ENCODE measurements at places on chromosomes 13 and 19. TPM values are rescaled to one million over a fixed set of nuclear protein-coding genes. Genes with fewer than 3 reads are reported as not detected.

DNA sequence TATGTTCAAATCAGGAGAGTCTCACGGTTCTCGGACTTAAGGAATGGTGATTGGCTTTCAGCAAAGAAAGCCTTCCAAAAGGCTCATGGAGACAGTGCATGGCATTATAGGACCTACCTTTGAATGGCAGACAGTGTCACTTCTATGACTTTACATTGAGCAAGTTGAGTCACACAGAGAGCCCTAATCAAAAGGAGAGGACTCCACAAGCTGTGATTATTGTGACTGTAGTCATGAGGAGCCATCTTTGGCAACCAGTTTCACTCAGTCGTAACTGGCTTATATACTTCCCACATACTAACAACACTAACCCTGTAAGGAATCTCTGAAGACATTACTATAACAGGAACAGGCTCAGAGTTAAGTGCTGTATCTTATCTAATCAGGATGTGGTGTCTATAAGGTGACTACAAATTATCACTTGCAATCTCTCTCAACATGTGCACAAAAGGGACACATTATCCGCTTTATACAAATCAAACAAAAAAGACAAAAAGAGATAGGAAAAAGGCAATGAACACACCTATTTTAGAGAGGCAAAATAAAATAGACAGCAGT lies 6.1 kb downstream of the LGALS14 start:
- no peak for DNase-seq

- DNase-seq = no peak
These were observed 111.9 kb upstream of the MLNR start for GRCh38 chr13:49108196-49108595.

DNA sequence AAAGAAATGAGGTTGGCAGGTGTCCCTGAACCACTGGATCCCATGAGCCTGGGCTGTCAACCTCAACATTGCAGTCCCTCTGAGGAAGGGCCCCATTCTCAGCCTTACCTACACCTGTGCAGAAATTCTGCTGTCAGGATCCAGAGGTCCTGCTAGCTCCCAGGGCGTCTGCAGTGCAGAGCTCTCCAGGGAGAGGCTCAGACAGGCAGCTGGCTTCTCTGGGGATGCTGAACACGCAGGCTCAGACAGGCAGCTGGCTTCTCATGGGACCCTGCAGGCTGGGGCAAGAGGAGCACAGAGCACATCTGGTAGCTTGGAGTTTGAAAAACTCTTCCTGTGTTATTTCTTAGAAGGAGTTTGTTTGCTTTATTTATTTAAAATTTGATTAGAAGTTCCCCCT lies 50.9 kb downstream of the TMEM255B start:
- no peak for DNase-seq

DNA sequence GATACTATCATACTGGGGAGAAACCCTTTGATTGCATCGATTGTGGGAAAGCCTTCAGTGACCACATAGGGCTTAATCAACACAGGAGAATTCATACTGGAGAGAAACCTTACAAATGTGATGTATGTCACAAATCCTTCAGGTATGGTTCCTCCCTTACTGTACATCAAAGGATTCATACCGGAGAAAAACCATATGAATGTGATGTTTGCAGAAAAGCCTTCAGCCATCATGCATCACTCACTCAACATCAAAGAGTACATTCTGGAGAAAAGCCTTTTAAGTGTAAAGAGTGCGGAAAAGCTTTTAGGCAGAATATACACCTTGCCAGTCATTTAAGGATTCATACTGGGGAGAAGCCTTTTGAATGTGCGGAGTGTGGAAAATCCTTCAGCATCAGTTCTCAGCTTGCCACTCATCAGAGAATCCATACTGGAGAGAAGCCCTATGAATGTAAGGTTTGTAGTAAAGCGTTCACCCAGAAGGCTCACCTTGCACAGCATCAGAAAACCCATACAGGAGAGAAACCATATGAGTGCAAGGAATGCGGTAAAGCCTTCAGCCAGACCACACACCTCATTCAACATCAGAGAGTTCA lies 12.9 kb upstream of the ZNF470 start:
- DNase-seq = no peak

- DNase-seq = no peak
These were observed 101.3 kb downstream of the VWA8 start for GRCh38 chr13:41859565-41859964.

GRCh38 chr19:56211718-56212117 lies 9.6 kb downstream of the ZSCAN5C start:
- peak; percentile 25 for DNase-seq

GRCh38 chr13:108981407-108981806 lies 352.0 kb downstream of the MYO16 start:
- DNase-seq = no peak

GRCh38 chr13:31204592-31204991 lies 4.8 kb downstream of the B3GLCT start:
- DNase-seq = peak; percentile 58

DNA sequence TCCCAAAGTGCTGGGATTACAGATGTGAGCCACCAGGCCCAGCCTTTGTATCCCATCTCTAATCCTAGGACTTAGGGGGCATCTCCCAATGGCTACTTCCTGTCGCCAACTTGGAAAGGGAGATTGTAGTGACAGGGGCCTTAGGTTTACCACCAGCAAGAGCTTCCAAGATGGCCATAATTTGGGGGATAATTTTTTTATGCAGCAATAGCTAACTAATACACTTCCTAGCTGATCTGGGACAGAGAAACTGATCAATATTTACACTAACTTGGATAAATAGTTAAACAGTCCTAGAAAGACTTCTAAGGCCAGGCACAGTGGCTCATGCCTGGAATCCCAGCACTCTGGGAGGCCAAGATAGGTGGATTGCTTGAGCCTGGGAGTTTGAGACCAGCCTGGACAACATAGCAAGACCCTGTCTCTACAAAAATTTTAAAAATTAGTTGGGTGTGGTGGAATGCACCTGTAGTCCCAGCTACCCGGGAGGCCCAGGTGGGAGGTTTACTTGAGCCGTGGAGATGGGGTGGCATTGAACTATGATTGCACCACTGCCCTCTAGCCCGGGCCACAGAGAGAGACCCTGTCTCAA lies 5.3 kb upstream of the COLGALT1 start:
- DNase-seq = no peak

GRCh38 chr19:6286676-6287075 lies 6.9 kb upstream of the MLLT1 start:
- no peak for DNase-seq

C1QTNF9 gene
- not detected for polyA plus RNA-seq

DNA sequence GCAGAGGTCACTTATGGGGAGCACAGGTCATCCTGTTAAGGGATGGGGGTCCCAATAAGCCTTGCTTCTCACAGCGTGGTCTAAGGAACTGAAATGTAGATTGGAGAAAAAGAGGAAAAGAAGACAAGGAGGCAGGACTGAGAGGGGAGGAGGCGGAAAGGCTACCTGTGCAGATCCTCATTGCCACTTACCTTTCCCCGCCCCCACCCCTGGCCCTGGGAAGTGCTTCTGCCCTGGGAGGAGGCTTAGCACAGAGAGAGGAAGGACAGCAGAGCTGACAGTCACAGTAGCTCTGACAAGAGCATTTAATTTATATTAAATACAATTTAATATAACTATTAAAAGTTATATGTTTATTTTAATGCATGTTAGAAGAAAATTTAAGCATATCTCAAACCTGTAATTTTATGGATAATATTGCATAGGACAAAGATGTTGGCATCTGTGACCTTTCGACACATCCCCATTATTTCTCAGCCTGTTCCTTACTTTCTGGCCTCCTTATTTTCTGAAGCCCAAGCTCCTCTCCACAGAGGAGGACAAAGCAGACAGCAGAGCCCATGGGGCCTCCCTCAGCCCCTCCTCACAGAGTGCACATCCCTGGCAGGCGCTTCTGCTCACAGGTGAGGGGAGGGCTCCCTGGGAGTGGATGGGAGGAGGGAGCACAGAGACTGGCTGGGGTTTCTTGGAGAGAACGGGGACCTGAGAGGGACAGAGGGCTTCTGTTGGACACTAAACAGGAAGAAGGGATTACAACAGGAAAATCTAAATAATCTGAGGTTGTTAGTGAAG lies 23.4 kb downstream of the CEACAM21 start:
- no peak for DNase-seq

DNA sequence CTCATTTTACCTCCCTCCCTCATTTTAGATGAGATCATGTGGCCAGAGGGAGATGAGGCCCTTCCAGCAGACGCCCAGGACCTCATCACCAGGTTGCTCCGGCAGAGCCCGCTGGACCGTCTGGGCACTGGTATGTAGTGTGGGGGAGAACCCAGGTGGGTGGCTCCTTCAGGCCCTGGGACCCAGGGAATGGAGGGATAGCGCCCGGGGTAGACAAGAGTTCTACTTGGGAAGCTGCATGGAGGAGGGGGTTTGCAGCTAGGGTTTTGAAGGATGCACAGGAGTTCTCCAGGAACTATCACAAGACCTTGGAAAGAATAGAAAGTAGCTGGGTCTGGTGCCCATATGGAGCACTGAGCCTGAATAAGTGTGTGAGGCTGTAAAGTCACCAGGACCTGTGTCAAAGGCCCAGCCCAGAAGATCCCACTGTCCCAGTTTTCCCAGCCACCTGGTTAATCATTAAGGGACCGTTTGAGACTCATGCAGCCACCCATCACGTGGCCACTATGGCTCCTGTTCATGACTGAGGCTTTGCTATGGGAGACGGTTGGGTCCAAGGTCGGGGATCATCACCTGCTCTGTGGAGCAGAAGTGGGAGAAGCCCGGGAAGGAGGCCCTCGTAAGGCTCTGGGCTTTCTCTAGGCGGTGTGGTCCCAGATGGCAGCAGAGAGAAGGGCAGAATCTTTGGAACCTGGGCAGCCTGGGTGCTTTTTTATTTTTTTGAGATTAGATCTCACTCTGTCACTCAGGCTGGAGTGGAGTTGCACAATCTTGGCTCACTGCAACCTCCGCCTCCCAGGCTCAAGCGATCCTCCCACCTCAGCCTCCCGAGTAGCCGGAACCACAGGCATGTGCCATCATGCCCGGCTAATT lies 17.0 kb upstream of the PIK3R2 start:
- no peak for DNase-seq

GRCh38 chr13:73602295-73602694 lies 531.9 kb downstream of the KLF12 start:
- no peak for DNase-seq
